NCI-H2029 treated with DMSO at 0.1 percent for 48 hours (cell line): ENCODE measurements at places on chromosomes 16 and 17.
A peak's percentile ranks its signal among the peaks of the same experiment; 100 is the strongest.

DNA sequence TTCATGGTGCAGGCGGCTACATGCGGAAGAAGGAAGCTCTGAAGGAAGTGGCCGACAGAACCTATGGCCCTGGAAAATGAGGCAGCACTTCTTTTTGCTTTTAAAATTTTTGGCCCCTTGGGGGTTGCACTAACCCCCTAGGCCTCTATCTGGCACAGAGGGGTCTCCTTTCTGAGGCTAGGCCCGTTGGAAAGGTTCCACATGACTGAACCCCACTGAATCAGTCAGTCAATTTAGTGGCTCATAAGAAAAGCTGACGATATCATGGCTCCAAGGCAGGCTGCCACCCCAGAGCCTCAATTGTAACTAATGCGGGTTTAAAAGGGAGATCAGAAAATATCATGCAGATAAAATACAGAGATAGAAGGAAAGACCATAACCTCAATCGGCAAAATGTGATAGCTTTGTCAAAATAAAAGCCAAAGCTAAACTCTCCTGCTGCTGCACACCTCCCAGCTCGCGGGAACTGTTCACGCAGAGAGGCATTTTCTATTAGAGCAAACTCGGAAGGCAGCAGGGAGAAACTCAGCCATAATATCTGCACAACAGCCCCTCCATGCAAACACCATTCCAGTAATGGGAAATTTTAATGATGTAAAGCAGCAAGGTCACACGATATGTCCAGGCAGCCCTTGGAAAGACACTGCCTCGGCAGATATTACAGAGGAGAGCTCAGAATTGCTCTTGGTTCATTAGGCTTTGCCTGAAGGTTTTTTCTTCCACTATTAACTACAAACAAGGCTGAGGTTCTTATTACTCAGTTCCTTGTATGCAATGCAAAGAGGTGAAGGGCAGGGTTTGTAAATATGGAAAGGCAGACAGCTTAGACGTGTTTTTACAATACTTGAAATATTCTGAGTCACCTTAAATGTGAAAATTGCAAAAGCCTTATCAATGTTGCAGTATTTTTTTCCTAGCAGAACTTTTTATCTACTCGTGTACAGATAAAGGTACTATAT is 200.4 kb upstream of the PMFBP1 start:
- DNase-seq = no peak

DNA sequence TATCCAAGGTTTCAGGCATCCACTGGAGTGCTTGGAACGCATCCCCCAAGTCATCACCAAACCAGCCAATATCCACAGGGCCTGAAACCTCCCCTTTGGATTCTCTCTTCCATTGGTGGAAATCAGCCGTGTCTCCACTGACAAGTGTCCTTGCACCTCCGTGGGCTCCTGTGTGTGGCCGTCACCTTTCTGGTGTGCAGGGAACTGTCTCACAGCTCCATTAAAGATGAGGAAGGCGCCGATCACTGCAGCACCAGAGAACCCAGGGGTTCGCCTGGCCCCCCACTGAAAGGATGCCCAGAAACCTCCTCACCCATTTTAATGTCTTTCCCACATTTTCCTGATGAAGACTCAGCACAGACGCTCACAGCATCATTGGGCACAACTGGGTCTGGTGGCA is 17.8 kb upstream of the METRNL start:
- DNase-seq = no peak

DNA sequence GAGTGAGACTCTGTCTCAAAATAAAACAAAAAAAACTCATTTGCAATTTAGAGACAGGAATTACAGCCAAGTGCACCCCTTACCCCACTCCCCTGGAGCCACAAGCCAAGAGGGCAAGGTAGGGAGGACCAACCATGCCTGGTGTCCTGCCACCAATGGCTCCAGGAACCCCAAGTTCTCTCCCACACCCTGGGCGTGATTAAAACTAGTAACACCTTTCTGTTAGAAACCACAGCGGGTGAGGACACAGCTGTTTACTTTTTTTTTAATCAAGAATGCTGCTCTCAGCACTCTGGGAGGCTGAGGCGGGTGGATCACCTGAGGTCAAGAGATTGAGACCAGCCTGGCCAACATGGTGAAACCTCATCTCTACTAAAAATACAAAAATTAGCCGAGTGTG is 38.1 kb downstream of the ANKRD11 start:
- DNase-seq = no peak

DNA sequence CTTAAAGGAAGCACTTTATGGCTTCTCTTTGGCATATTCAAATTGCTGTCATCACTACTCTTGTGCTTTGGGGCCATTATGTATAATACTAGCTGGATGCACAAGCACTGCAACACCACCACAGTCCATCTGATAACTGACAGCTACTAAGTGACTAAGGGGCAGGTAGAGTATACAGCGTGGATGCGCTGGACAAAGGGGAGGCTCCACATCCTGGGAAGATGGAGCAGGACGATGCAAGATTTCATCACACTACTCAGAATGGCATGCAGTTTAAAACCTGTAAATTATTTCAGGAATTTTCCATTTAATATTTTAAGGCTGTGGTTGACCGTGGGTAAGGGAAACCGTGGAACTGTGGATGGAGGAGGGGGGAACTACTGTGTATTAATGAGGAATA is 25.0 kb downstream of the MPRIP start:
- no peak for DNase-seq

DNA sequence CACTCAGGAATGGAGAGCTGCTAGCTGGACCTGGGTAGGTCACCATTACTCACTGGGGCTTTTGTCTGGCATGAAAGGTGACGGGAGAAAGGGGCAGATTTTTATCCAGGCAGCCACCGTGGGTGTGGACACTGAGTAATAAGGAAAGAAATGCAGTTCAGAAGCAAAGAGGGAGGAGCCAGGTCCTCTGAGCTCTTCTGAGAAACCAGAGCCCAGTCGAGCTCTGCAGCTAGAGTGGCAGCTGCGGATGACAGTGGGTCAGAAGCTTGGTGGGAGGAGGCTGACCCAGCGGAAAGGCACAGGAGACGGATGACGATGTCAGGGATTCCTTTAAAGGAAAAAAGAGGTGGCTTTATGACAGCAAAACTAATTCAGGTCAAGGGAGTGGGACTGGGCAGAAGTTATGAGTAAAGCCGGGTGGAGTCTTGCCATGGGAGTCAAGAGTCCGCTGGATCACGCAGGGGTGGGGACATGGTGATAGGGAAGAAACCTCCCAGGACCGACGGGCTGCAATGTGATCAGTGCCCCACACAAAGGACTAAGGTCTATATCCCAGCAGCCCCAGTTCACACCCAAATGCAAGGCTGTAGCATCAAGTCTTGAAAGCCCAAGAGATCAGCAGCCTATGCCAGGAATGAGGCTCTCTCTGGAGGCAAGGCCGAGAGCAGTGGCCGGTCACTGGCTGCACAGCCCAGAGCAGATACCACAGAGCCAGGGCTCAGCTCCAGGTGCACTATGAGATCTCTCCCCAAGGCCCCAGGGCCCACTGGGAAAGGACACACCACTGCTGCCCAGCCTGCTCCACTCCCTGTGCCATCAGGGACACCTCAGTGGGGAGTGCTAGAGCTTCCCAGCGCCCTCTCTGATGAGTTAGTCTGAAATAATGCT is 6.3 kb upstream of the MNT start:
- no peak for DNase-seq

GRCh38 chr17:63826468-63827001 is 696 bp upstream of the PSMC5 start:
- DNase-seq = no peak

DNA sequence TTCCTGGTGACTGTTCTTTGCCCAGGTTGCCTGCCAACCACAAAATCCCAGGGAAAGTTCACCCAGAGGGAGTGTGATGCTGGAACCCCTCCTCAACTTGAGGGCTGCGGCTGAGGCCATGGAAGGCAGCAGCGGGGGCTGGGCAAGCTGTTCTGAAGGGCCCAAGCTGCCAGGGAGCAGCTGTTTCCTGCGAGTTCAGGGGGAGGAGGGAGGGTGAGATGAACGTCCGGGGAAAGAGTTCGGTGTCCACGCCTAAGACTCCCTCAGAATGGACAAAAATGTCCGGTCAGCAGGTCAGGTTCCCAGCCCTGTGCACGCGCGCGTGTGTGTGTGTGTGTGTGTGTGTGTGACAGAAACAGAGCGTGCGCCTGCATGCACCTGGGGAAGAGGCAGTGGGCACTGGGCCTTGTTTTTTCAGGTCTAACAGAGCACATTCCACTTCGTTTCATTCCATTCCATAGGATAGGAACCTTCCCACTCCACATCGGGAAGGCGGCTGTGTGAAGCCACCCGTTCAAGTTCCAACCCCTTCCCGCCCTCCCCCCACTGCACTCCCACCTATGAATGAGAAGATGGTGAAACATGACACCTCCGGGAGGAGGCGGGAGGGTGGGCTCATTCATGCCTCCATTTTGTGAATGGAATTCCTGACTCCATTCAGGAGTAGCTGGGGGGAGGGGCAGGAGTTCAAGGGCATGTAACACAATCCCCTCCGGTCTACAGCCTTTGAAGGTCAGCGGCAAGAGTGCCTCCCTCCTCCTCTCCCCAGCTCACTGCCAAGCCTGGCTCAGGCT is 15.7 kb downstream of the ETV4 start:
- peak; percentile 88 for DNase-seq

GRCh38 chr17:39607057-39607850 is 466 bp downstream of the NEUROD2 start:
- no peak for DNase-seq

GRCh38 chr16:73355981-73356380 is 308.1 kb upstream of the ZFHX3 start:
- DNase-seq = no peak

DNA sequence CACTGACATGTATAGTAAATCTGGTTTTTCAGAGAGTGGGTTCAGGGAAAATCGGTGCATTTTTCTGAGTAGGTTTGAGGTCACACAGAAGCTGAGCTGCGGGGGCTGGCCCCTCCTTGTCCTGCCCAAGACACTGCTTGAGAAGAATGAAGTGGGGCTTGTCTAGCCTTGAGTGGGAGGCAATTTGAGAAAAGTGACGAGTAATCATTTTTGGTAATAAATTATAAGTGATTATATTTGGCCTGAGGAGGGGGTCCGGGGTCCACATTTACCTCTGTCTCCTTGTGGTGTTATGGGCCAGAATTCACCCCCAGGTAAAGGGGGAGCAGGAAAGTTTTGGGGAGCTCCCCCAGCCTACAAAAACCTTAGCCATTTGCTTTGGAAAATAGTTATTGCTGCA is 28.1 kb downstream of the WFDC1 start:
- DNase-seq = no peak

DNA sequence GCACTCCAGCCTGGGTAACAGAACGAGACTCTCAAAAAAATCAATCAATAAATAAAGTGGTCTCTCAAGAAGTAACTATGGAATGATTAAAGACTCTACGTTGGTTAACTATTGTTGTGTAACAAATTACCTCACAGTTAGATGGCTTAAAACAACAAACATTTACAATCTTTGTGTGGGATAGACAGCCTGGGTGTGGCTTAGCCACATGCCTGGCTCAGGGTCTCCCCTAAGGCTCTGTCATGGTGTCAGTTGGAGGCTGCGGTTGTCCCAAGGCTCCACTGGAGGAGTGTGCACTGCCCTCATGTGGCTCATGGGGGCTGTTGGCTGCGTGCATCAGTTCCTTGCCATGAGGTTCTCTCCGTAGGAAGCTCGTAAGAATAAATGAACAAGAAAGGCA is 294.5 kb downstream of the SNX29 start:
- DNase-seq = no peak
